Astrocyte (in vitro differentiated cells and primary cell): ENCODE measurements at places on chromosomes 3 and 15. TPM values are rescaled to one million over a fixed set of nuclear protein-coding genes. Genes with fewer than 3 reads are reported as not detected.

FILIP1L gene
- total RNA-seq = 209 and 230 TPM in 2 replicates

GOLIM4 gene
- 51.5 and 53.7 TPM in 2 replicates for total RNA-seq

GOLGA6A gene
- 0.30 and 0.31 TPM in 2 replicates for total RNA-seq

RASL12 gene
- 0.32 and 0.36 TPM in 2 replicates for total RNA-seq

ARGFX gene
- total RNA-seq = not detected in 2 replicates

PRR20G gene
- not detected in 2 replicates for total RNA-seq

WWTR1 gene
- 94.3 and 105 TPM in 2 replicates for total RNA-seq

GRK7 gene
- total RNA-seq = not detected in 2 replicates

FEZF2 gene
- total RNA-seq = not detected in 2 replicates

PLA2G4F gene
- total RNA-seq = 0.30 TPM in 1 of 2 replicates, not detected in the other

MAP3K13 gene
- total RNA-seq = 21.6 and 22.2 TPM in 2 replicates

PXYLP1 gene
- total RNA-seq = 4.5 and 6.1 TPM in 2 replicates

TRAT1 gene
- total RNA-seq = not detected in 2 replicates

DNA sequence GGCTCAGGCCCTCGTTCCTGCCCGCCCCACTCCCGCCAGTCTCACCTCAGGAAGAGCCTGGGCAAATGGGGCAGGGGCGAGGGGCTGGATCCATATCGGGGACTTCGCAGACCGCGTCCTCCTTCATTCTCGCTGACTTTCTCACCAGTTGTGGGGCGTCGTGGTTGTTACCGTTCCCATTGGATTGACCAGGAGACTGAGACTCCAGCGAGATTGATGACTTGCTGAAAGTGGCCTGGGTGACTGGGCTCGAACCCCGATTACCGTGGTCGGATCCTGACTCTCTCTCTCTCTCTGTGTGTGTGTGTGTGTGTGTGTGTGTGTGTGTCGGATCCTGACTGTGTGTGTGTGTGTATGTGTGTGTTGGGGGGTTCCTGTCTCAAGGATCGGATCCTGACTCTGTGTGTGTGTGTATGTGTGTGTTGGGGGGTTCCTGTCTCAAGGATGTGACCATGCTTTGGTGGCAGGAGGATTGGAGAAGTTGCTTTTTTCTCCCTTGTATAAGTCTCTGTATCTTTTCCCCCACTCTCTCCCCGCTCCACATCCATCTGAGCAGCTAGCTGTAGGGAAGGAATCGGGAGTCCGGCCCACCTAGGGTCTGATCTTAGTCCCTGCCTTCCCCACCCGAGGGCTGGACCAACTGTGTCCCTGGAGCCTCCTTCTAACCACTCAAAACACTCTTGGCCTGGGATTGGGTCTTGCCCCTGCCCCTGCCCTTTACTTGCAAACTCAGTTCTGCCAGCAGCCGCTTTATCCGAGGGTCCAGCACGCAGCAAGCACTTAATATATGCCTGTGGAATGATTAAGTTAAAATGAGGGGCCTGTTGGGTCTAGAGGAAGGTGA lies 603 bp downstream of the PLEKHO2 start:
- no peak for DNase-seq
- peaks cover 18% of the 10 kb centered on the region for H3K4me1 ChIP-seq
- H3K27me3 ChIP-seq = no peaks in the 10 kb centered on the region
- no peaks in the 10 kb centered on the region for H3K36me3 ChIP-seq
- peak overlapping the region; percentile 79 for H3K4me3 ChIP-seq

- no peaks in the 10 kb centered on the region for H3K4me1 ChIP-seq
- H3K27me3 ChIP-seq = no peaks in the 10 kb centered on the region
- H3K4me3 ChIP-seq = no peak overlapping the region
- no peaks in the 10 kb centered on the region for H3K36me3 ChIP-seq
- no peak overlapping the region for H3K27ac ChIP-seq
- peak; percentile 8 for DNase-seq
Measured at GRCh38 chr15:100438570-100438969, 90.2 kb downstream of the CERS3 start.

GRCh38 chr3:18217507-18218174 lies 207.5 kb downstream of the SATB1 start:
- H3K27ac ChIP-seq = no peak overlapping the region
- no peaks in the 10 kb centered on the region for H3K4me1 ChIP-seq
- H3K36me3 ChIP-seq = no peaks in the 10 kb centered on the region
- no peak overlapping the region for H3K4me3 ChIP-seq
- H3K27me3 ChIP-seq = no peaks in the 10 kb centered on the region
- no peak for DNase-seq

DNA sequence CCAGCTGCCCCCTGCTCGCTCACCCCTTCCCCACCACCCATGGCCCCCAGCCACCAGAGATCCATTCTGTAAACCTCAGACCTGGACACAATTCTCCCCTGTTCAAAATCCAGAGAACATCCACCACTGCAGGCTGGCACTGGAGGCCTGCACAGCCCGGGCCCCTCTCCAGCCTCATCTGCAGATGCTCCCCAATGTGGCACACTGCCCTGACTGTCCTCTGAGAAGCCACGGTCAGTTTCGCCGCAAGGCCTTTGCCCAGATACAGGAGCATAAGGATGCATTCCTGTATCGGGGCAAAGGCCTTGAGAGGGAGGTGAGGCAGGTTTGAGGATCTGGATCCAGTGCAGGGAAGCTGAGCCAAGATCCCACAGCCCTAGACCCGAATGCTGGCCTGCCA lies 175.4 kb upstream of the LINGO1 start:
- no peak overlapping the region for H3K4me3 ChIP-seq
- no peak for DNase-seq
- no peaks in the 10 kb centered on the region for H3K4me1 ChIP-seq
- no peak overlapping the region for H3K27ac ChIP-seq
- no peaks in the 10 kb centered on the region for H3K27me3 ChIP-seq

GRCh38 chr3:107841831-107842230 lies 249.0 kb downstream of the CD47 start:
- no peak overlapping the region for H3K4me3 ChIP-seq
- no peak overlapping the region for H3K27ac ChIP-seq
- no peaks in the 10 kb centered on the region for H3K36me3 ChIP-seq
- peak; percentile 6 for DNase-seq
- H3K27me3 ChIP-seq = no peaks in the 10 kb centered on the region
- H3K4me1 ChIP-seq = no peaks in the 10 kb centered on the region

DNA sequence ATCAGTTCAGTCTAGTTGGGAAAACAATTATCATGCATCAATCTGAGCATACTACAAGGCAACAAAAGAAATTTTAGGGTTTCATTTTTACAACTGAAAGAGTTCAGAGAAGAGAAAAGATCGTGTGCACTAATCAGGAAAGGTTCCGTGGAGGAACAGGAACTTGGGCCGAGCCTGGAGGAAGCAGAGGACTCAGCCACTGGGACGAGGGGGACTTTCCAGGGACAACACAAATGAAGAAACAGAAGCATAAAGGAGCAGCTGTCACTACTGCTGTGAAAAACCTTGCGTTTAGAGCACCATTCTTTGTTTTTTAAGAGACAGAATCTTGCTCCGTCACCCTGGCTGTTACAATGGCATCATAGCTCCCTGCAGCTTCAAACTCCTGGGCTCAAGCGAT lies 60.5 kb downstream of the MYO1E start:
- DNase-seq = no peak
- no peak overlapping the region for H3K4me3 ChIP-seq
- no peaks in the 10 kb centered on the region for H3K27me3 ChIP-seq
- H3K36me3 ChIP-seq = no peaks in the 10 kb centered on the region
- H3K27ac ChIP-seq = no peak overlapping the region

- no peak overlapping the region for H3K27ac ChIP-seq
- no peaks in the 10 kb centered on the region for H3K4me1 ChIP-seq
- no peak overlapping the region for H3K4me3 ChIP-seq
- H3K36me3 ChIP-seq = no peaks in the 10 kb centered on the region
Measured at GRCh38 chr15:61389334-61390028, 160.4 kb upstream of the RORA start.

GRCh38 chr15:86906376-86906775 lies 826.7 kb downstream of the AGBL1 start:
- no peak overlapping the region for H3K27ac ChIP-seq
- no peak overlapping the region for H3K4me3 ChIP-seq

DNA sequence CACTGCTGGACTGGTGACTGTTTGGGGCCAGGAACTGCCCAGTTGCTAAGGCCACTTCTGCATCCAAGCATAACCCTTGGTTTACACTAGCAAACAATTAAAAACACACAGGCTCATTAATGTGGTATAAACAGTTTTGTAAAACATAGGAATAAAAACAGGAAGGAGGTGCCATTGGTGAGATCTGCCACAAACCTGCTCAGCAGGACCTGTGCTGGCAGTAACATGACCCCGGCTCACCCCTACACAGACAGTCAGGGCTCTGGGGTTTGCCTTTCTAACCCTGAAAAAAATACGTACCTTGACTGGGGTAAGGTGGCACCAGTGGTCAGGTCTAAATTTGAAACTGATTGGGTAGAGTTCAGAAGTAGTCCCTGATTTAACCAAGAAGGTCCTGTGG lies 76.2 kb downstream of the ATP1B3 start:
- H3K36me3 ChIP-seq = peaks cover 2% of the 10 kb centered on the region
- H3K27me3 ChIP-seq = no peaks in the 10 kb centered on the region
- H3K4me3 ChIP-seq = no peak overlapping the region
- H3K4me1 ChIP-seq = peaks cover 10% of the 10 kb centered on the region
- no peak overlapping the region for H3K27ac ChIP-seq

- H3K36me3 ChIP-seq = peaks cover 21% of the 10 kb centered on the region
- H3K4me3 ChIP-seq = no peak overlapping the region
- no peak for DNase-seq
- no peak overlapping the region for H3K27ac ChIP-seq
Measured at GRCh38 chr15:39979606-39980005, 45.7 kb downstream of the EIF2AK4 start.

- H3K27me3 ChIP-seq = no peaks in the 10 kb centered on the region
- DNase-seq = no peak
- H3K27ac ChIP-seq = no peak overlapping the region
- no peak overlapping the region for H3K4me3 ChIP-seq
Measured at GRCh38 chr3:137687181-137687879, 76.8 kb upstream of the SOX14 start.

DNA sequence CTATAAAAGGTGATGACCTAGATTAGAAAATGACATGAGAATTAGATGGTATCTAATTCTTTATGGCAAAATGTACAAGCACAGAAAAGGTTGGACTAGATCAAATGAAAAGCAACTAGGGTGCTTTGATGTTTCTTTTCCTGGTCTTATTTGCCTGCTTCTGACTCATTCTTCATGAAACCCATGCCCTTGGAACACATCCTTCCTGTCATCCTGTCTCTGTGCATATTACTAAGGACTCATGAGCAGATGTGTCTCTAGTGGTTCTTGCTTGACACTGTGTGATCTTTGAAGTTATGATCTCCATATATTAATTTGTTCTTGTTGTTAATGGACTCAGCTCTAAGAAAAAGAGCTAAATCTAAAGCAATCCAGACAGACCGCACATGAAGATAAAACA lies 314.0 kb downstream of the ERC2 start:
- no peaks in the 10 kb centered on the region for H3K4me1 ChIP-seq
- no peak overlapping the region for H3K4me3 ChIP-seq
- H3K27me3 ChIP-seq = no peaks in the 10 kb centered on the region
- DNase-seq = no peak
- no peaks in the 10 kb centered on the region for H3K36me3 ChIP-seq

- H3K4me3 ChIP-seq = no peak overlapping the region
- no peak overlapping the region for H3K27ac ChIP-seq
- H3K4me1 ChIP-seq = no peaks in the 10 kb centered on the region
- H3K27me3 ChIP-seq = no peaks in the 10 kb centered on the region
- no peak for DNase-seq
Measured at GRCh38 chr3:131756405-131756804, 253.6 kb upstream of the MRPL3 start.

DNA sequence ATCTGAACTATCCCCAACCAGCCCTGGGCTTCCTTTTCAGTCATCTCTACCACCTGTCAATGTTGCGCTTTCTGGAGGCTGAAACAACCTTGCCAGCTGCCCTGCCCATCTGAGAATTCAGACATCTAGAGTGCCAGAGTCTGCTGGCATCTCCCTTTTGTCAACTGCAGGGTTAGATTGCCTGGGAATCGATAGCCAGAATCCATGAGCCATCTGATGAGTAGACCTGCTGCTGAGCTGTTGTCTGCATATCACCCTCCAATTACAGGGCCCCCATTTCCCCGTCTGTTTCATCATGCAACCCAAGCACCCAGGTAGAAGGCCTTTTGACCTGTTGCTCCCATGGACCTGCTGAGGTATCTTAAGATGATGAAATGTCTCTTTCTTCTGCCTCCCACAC lies 280.1 kb downstream of the EPHB1 start:
- no peaks in the 10 kb centered on the region for H3K27me3 ChIP-seq
- H3K27ac ChIP-seq = no peak overlapping the region
- no peak for DNase-seq
- no peaks in the 10 kb centered on the region for H3K36me3 ChIP-seq
- no peak overlapping the region for H3K4me3 ChIP-seq

- H3K27ac ChIP-seq = peak overlapping the region; percentile 63
- no peak for DNase-seq
- no peak overlapping the region for H3K4me3 ChIP-seq
- H3K4me1 ChIP-seq = peaks cover 11% of the 10 kb centered on the region
- no peaks in the 10 kb centered on the region for H3K36me3 ChIP-seq
Measured at GRCh38 chr3:65889707-65890099, 149.0 kb downstream of the MAGI1 start.

- DNase-seq = no peak
- H3K27me3 ChIP-seq = no peaks in the 10 kb centered on the region
- H3K36me3 ChIP-seq = peaks cover 3% of the 10 kb centered on the region
- no peaks in the 10 kb centered on the region for H3K4me1 ChIP-seq
Measured at GRCh38 chr3:183073839-183074238, 25.5 kb downstream of the MCCC1 start.
